ENCODE measurements at places on chromosomes 12 and 14. TPM values are rescaled to one million over a fixed set of nuclear protein-coding genes. Genes with fewer than 3 reads are reported as not detected.
A peak's percentile ranks its signal among the peaks of the same experiment; 100 is the strongest.

DNA sequence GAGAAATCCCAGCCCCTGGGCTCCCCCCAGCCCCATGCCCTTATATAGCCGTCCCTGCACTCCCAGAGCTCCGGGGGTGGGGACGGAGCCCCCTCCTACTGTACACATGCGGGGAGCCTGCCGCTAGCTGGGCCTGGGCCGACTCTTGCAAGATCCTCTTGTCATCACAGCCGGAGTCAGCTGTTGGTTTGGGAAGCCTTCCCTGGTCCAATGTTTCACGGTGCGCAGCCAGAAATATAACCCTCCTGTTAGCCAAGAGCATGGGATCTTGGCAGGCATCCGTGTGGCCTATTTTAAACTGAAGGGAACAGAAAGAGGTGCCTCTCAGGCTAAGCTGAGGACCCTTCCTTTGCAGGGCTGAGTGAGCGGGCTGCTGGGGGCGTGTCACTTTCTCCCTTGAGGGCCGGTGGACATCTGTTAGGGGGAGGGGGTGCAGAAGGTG lies 175.3 kb downstream of the TSPAN9 start:
- peak; percentile 60 for DNase-seq

DNA sequence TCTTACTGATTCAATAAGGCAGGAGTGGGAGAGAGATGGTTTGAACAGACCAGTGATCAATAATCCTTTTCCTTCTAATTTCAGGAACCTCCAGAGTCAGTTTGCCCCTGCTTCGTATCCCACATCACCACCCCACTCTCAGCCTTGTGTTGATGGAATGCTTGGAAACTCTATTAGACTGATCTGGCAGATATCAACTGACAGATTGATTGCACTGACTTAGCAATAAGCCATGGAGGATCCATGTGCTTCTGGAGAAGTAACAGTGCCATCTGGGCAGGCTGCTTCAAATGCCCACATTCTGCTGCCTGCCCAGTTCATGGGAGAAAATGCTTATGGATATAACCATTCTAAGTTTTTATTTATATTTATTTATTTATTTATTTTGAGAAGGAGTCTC lies 218.0 kb downstream of the SLC2A13 start:
- no peak for DNase-seq

DNA sequence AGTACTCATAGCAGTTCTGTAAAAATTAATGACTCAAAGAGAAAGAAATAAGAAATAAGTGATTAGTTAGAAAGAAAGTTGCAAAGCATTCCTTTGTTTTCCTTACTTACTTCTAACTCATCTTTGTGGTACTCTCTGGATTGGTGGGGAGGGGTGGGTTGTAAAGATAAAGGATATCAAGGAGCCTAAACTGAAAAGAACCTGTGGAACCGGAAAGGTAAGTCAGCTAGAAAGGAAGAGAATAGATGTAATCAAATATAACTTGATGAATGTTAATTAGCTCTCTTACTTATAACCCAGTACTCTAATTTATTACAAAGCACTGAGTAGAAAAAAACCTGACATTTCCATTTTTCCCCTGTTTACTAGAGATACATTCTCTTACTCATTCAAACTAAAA lies 37.5 kb upstream of the KRR1 start:
- no peak for DNase-seq

DNA sequence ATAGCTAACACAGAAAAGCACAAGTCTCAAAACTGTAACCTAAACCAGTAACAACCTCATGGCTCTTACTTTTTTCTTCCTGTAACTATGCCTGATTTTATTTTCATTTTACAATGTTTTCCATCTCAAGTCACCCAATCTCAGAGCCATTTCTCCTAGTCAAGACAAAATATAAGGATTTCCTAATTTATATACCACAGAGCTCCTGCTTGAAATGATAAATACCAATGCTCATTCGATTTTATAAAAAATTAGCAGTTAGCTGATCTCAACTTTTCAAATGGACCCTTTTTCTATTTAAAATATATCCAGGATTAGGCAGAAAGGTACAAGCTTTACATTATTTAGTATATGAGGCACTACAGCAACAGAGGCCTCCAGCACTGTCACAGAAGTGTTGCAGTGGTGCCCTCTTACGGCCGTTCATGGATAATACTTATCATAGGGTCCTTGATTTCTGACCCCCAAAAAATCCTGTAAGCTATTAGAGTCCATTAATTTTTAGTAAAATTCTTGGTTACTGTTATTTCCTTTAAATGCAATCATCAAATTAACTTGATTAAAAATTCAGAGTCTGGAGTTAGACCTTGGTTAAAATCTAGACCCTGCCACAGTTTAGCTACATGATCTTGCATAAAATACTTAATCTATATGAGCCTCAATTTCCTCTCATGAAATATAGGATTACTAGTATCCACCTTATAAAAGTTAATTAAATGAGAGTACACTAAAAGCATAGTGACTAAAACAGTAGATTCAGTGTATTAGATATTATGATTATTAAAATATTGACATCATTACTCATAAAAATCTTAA lies 68.3 kb downstream of the SEC23A start:
- DNase-seq, result no peak

DNA sequence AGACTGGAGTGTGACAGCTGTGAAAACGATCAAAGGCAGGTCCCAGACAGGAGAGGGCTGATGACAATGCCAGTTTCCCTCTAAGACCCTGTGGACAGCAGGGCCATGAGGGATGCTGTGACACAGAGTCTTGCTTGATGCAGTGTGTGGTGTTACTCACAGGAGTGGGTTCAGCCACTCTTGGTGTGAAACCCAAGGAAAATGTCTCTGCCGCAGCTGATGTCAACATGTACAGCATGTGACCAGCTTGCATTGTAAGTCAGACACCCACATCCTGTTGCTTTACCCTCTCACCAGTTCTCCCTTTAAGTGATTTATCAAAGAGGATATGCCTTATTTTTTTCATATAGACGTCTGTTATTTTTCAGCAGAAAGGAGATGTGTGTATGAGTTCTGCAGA lies 268.6 kb downstream of the BTG1 start:
- DNase-seq, result peak; percentile 55

GRCh38 chr12:80763874-80764273 lies 47.2 kb downstream of the MYF5 start:
- no peak for DNase-seq

- DNase-seq, result no peak
Observed at GRCh38 chr12:42912367-42912766, 322.8 kb upstream of the PRICKLE1 start.

GRCh38 chr14:76761960-76762410 lies 717 bp downstream of the VASH1 start:
- no peak for DNase-seq

DNA sequence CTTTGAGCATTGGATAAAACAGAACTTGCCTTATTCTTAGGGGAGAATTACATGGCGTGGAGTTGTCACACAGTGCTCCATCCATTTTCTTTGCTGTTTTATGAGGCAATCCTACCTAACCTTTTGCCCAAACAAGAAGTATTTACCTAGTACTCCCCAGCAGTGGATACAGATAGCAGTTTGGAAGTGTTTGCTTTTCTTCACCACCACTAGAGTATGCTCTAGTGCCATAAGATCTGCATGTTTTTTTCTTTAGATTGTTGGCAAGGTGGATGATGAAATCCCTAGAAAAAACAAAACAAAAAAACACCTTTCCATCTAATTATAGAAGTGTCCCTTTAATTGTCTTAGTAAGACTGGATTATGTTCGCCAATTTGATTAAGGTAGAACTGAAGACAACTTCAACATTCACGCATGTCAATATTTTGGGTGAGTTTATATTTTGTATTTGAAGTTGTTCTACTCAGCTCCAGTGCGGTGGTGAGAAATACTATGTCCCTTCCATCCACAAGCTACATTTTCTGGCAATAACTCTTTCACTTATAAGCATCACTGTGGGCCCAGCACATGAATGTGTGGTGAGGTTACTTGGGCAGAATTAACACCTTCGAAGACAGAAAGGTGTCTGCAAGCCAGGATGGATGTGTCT lies 23.6 kb upstream of the TMEM260 start:
- DNase-seq, result no peak

DNA sequence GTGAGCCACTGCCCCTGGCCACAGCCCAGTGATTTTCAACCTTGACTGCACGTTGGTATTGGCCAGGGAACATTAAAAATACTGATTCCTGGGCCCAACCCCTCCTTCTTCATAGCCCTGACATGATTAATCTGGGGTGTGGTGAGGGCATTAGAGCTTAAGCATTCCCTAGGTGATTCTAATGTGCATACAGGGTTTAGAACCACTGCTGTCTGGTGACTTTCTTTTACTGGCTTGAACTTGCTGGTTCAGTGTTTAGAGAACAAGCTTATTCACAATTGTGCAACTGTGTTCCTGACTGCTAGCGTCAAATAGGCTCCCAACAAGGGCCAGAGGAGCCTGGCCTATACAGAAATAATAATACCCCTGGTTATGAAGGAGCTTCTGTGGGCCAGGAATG lies 488.8 kb upstream of the CCDC196 start:
- DNase-seq, result no peak

DNA sequence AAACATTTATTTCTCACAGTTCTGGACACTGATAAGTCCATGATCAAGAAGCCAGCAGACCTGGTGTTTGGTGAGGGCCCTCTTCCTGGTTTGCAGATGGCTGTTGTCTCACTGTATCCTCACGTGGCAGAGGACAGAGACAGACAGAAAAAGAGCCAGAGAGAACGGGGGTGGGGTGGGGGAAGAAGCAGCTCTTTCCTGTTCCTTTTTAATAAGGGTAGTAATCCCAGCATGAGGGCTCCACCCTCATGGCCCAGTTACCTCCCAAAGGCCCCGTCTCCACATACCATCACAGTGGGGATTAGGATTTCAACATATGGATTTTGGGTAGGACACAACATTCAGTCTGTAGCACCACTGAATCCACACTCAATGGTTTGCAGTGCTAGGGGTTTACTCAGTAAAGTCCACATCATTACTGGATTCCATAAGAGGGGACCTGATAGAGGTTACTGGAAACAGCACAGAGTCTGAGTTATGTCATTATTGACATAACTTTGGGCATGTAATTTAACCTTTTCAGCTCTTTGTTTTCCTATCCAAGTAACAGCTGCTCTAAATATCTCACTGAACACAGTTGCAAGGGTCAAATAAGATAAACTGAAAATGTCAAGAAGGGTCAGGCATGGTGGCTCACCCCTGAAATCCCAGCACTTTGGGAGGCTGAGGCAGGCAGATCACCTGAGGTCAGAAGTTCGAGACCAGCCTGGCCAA lies 53.2 kb downstream of the RPAP3 start:
- DNase-seq, result no peak

DNA sequence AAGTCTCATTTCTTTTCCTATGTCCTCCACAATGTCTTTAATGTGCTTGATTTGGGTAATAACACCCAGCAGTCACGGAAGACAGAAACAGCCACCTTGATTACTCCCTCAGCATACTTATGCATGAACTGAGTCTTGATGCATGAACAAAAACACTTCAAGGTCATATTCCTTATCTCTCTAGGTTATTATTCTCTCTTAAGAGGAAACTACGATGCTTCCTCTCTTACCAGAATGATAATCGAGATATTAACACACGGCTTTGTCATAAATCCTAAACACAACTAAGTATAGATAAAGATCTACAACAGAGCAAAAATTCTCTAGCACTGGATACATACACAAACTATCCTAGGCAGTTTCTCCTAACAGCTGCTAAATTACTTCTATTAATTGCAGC lies 583.5 kb upstream of the ATP2B1 start:
- DNase-seq, result no peak

DNA sequence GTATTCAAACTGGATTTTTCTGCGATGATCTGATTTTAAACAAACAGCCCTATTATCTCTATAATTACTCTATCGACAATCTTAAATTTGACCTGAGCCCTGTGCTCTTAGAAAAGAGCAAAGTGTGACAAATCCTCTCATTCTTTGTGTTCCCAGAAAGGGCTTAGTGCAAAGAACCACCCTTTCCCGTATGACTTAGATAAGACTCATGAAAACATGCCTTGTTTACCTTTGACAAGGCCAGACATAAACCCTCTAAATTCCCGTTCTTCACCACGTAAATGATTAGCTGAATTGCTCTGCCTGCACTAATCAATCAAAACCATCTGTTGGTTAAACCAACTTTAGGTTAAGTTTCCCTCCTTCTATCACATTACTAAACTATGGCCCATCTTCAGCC lies 285.7 kb upstream of the SEL1L start:
- DNase-seq, result no peak

DNA sequence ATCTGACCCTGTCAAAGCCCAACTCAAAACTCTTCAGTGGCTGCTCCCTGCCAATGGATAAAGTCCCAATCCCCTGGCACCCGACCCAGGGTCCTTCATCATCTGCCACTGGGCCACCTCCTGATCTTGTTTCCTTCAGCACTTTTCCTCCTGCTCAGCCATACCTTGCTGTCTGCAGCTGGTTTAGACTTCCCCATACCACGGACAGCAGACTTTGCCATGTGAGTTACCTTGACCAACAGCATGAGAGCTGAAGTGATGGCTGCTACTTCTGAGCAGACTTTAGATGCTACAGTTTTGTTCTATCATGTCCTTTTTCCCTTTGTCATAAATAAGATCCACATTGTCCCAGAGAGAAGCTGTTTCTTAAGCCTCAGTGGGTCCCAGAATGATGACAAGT lies 33.3 kb upstream of the STON2 start:
- no peak for DNase-seq

DNA sequence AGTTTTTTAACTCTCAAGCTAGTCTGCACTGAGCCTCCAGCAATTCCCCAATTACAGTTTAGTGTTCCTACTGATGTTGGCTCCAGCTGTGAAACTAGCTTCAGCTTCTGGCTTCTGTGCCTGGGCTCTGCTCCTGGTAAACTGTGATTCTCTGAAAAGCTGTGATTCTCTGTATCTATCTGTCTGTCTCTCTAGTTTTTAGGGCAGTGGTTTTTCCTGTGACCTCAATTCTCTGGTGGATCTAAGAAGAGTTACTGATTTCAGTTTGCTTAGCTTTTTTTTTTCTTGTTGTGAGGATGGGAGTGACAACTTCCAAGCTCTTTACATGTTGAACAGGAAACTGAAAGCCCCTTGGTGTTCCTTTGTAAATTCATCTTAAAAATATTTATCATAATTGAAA lies 3.8 kb upstream of the HIF1A start:
- DNase-seq, result no peak

- DNase-seq, result no peak
Observed at GRCh38 chr14:62654641-62655040, 390.6 kb downstream of the KCNH5 start.

GRCh38 chr14:42918615-42919014 lies 1311.9 kb downstream of the LRFN5 start:
- DNase-seq, result no peak

GRCh38 chr14:68244262-68244980 lies 424.8 kb downstream of the RAD51B start:
- DNase-seq, result no peak

- no peak for DNase-seq
Observed at GRCh38 chr12:77940011-77940423, 109.3 kb downstream of the NAV3 start.

- no peak for DNase-seq
Observed at GRCh38 chr12:30169839-30170591, 386.3 kb upstream of the TMTC1 start.

Gene SDSL
- 20.1 TPM for total RNA-seq

Gene LRP1
- total RNA-seq, result 119 TPM

Gene WDR89
- total RNA-seq, result 10.8 TPM

Gene NGB
- 0.31 TPM for total RNA-seq

Gene NEUROD4
- not detected for total RNA-seq

Gene CHST11
- 4.4 TPM for total RNA-seq

Gene KIF5A
- 1.3 TPM for total RNA-seq

Gene PLEKHD1
- 0.14 TPM for total RNA-seq

All from left colon (tissue), 2 donors.